ENCODE measurements at places on chromosomes 13 and 19.

GRCh38 chr13:93307651-93308050 is 81.0 kb downstream of the GPC6 start:
- no peak for DNase-seq

DNA sequence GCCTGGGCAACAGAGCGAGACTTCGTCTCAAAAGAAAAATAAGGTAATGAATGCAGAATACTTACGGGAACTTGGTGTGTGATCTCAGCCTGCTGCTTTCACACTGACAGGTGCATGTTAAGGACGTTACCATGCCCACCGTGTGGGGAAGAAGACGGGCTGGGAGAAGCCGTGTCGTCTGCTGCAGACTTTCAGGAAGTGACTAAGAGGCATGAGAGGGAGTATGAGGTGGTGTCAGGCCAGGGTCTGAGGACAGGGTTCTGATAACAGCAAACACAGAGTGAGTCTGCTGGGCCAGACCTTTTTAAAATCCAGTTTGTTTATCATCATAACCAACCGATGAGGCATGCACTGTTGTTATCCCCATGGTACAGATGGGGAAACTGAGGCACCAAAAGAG is 13.6 kb upstream of the GALP start:
- DNase-seq: peak; percentile 34

GRCh38 chr13:42965281-42965680 is 26.8 kb downstream of the EPSTI1 start:
- no peak for DNase-seq

GRCh38 chr13:101397742-101398141 is 18.6 kb downstream of the NALCN start:
- peak; percentile 73 for DNase-seq

GRCh38 chr13:103192511-103193135 is 126.4 kb upstream of the SLC10A2 start:
- DNase-seq: no peak

DNA sequence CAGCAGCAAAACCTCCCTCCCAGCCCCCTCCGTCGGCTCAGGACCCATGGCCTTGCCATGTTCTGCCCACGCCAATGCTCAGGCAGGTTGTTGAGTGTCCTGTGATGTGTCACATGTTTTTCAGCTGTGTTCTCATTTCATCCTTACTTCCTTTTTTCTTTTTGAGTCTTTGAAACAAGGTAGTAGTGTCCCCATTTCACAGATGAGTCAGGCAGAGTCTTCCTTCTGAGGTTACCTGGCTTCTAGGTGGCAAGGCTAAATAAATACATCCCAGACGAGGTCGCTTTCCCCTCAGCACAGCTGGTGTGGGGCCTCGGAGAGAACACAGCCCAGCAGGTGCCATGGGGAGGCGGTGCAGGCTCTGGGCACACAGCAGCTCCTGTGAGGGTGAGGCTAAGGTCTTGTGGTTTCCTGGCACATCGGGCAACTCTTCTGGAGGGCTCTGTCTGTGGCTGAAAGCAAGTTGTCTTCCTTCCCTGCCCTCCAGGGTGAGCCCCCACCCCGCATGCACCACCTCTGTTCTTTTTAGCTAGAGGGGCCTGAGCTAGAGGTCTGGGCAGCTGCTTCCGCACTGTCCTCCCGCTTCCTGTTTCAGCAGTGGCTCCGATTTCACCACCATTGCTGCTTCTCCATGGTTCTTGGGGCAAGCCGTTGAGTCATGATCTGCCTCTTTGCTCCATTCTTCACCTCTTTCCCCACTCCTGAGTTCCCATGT is 15.1 kb downstream of the PRAM1 start:
- no peak for DNase-seq

DNA sequence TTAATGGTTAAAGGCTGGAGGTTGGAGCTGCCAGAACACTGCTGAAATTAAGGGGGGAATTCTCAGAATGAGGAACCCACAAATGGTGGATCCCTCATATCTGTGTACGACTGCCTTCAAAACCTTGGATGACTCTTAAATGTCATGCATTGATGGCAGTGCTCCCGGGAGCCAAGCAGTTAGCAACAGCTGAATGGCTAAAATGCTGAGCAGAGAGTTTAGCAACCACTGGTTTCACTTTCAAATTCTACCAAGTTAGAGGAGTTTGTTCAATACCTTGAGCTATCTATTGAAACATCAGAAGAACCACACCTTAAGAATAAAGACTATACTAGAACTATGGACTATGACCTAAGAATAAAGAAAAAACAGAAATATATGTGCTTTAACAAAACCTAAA is 41.4 kb downstream of the UQCRFS1 start:
- no peak for DNase-seq

GRCh38 chr19:29586401-29586800 is 19.7 kb upstream of the POP4 start:
- DNase-seq: no peak

DNA sequence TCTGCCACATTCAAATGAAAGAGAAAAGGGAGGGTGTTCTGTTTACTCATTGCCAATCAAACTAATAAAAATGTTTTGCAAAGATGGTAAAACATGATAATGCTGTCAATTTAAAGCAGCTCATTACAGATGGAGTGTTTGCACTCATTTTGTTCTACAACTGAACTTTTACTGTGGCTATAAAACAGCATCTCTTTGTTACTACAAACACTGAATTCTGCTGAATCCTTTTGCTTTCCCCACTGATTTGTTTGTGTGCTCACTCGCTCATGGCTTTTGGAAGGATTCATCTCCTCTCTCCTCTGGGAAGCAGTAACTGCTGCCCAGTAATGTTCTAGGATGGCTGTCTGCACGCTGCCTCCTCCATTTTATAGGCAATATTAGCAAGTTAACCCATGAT is 434.5 kb downstream of the PCDH9 start:
- DNase-seq: no peak

- DNase-seq: peak; percentile 73
Observed at GRCh38 chr19:1279782-1280341, 4.5 kb downstream of the FAM174C start.

- peak; percentile 62 for DNase-seq
Observed at GRCh38 chr13:113489549-113490495, 689 bp downstream of the DCUN1D2 start.

DNA sequence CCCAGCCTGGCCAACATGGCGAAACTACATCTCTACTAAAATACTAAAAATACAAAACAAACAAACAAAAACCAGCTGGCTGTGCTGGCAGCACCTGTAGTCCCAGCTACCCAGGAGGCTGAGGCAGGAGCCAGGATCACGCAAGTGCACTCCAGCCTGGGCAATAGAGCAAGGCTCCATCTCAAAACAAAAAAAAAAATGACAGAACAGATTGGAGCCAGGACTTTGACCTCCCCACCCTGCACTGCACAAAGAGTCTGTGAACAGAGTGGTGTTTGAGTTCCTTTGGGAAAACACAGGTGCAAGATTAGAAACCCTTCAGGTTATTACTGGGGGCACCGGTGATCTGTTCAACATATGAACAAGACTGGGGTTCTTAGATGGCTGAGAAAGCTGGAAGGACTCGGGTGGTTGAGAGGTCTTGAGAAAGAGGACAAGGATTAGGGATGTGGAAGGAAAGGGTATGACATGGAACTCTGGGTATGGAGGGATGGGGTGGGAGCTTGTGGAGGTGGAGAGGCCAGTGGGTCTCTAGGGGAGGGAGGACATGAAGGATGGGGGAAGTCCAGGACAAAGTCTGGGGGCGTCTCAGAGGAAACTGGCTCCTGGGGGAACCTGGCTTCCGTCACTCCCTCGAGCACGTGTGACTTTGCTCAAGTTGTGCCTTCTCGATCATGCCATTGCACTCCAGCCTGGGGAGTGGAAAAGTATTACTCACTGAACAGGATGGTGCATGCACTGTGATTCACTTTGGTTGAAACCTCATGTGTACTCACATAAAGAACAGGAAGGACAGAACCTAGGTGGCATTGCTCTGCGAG is 25.9 kb downstream of the RCN3 start:
- DNase-seq: peak; percentile 23

DNA sequence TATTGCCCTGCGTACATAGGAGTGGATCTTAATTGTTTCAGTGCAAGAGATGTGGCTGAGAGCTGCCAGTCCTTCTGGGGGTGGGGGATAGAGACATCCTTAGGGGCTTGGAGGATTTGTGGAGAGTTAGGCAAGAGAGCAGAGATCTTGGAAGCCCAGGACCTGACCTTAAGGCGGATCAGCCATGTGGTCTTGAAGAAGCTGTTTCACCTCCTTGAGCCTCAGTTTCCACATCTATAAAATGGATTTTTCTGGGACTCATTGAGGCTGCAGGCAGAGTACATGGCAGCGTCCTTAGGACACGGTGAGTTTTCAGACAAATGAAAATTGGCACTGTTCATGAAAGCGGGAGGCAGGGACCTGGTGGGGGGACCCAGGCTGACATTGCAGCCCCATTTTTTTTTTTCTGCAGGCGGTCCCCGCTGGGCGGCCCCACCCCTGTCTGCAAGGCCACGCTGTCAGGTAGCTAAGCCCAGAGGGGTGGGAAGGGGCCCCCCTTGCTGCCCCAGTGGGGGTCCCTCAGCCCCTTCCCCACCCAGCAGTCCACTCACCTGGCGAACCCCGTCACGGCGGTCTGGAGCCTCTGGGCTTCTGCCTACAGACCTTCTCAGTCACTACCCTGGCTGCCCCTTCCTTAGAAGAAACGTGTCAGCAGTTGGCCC is 30.0 kb downstream of the PDE4A start:
- no peak for DNase-seq

DNA sequence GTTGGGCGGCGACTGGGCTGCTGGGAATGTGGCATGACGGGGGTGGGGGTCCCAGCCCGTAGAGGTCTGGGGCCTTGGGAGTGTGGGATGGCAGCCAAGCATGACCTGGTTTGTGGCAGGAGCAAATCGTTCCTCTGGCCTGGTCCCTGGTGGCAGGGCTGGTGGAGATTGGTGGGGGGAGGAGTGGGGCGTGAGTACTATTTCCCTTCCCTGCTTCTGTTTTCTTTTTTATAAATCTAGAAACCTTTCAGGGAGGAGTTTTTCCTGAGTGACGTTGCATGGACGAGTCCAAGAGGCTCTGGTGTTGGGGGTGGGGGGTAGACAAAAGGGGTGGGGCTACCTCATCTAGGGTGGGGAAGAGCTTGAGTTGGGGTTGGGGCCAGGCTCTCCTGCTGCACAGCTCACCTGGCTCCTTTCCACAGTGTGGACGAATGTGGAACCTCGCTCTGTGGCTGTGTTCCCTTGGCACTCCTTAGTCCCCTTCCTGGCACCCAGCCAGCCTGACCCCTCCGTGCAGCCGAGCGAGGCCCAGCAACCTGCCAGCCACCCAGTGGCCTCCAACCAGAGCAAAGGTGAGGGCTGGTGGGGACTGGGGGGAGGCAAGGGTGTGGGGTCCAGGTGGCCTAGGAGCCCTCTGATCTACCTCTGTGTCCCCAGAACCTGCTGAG is 15.4 kb upstream of the PRR19 start:
- DNase-seq: no peak

GRCh38 chr13:95207769-95208366 is 93.4 kb downstream of the ABCC4 start:
- no peak for DNase-seq

DNA sequence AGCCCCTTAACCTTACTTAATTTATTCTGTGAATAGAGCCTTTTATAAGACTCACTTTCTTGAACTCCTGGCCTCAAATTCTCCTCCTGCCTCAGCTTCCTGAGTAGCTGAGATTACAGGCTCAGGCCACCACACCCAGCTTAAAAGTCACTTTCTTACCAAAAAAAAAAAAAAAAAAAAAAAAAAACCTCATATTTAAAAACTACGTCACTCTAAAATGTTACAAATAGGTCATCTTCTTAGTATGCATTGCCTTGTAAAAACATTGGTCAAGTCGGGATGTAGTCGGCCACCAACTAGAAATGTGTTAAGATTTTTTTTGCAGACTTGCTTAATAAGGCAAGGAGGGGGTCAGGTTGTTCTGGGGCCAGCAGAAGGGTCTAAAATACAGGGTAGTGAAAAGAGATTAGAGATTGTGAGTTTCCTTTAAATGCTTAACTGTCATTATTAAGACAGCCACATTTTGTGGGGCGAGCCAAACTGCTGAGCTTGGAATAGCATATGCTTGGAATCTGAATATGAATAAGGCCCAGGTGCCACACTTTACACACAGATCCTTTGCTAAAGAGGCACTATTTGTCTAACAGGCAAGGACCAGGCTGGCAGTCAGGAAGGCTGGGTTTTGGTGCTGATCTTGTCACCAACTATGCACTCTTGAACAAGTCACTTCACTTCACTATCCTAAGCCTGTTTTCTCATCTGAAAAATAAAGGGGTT is 16.5 kb upstream of the IL17D start:
- no peak for DNase-seq

Data from RCC 7860 (cell line).